ENCODE measurements at places on chromosomes 7 and 10.

GRCh38 chr7:22647451-22648257 lies 79.3 kb upstream of the IL6 start:
- no peak for DNase-seq

DNA sequence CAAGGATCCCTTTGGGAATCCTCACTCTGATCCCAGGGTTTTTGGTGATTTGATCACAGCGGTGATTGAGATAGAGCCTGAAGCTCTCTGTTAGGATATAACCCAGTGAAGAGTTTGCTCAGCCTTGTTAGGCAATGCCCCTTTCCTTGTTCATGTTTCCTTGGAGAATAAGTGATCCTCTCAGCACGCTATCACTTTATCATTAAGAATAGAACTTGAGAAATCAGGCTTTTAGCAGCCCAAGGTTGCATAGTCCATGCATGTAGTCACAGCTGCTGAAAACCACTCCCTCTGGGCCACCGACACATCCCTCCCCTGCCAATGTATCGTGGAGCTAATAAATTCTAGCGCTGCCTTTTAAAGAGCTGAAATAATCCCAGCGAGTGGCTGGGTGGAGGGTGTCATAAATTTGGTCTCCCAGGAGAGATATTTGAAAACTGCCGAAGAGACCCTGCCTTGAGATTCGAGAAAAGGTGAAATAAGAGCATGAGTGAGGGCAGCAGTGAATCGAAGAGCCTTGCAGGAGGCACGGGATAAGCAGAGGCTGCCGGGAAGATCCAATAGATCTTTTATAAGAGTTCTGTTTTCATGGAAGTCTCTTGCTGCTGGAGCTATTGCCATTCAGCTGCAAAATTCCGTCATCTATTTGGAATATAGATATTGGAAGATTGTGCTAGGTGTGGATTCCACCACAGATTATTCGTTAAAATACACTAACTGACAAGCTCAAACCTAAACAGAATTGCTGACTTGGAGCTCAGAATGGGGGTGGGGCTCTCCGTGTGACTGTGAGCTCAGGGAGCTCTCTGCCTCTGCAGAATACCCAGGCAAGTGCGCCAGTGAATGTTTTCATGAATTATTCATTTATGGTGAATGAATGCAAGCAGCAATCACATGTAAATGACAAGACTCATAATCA lies 249.8 kb downstream of the TRIL start:
- DNase-seq = no peak

- DNase-seq = no peak
These were observed 255.8 kb upstream of the MYO3A start for GRCh38 chr10:25678220-25678619.

DNA sequence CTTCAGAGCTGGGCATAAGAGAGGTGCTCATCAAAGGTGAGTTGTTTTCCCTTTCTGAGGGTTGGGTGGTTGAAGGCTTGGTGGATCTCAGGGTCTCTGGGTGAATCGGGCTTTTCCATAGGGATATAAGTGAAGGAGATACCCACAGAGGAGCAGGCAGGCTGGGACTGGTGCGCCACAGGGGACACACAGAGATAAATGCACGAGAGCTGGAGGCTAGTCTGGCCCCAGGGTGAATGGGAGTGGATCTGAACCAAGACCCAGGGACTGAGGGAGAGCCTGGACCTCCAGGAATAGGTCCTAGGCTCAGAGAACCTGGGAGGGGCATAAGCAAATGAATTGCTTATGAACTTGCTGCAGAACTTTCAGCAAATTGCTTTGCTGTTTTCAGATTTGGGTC lies 61.5 kb downstream of the LRRC18 start:
- DNase-seq = no peak

- no peak for DNase-seq
These were observed 52.4 kb downstream of the CHCHD3 start for GRCh38 chr7:133029463-133029862.

- no peak for DNase-seq
These were observed 25.7 kb upstream of the FAM107B start for GRCh38 chr10:14800397-14800796.

- no peak for DNase-seq
These were observed 16.4 kb downstream of the FRMPD2 start for GRCh38 chr10:48258105-48258504.

DNA sequence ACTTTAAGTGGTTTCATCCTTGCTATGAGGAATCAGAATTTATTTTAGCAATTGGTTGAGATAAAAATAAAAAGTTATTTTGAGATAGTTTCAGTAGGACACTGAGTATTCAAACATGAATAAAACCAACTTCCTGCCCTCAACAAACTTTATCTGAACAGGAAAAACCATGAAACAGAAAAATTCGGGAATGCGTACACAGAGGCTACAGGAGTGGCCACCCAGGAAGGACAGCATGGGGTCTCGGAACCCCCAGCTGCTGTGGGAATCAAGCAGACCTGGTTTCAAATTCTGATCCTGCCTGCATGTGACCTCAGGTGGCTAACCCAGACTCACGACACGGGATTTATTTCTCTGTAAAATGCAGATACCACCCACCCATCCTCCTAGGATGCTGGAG lies 49.0 kb upstream of the GRID1 start:
- DNase-seq = no peak

- no peak for DNase-seq
These were observed 15.1 kb downstream of the ITGA8 start for GRCh38 chr10:15704581-15704968.

DNA sequence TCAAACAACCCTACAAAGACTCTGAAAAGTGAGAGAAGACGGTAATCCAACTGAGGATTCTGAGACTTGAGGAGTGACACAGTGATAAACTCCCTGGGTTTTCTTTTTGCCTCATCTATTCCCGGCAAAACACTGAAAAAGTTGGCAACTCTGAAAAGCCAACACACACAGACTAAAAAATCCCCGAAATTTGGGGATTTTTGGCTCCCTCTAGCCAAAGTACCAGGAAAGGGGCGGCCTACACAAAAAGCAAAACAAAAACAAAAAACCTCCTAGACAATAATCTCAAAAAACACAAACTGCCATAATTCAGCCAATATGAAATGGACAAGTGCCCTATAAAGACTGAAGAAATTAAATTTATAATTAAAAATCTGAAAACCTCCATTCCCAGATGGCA lies 161.4 kb downstream of the ATE1 start:
- DNase-seq = no peak

GRCh38 chr10:32180390-32181280 lies 124.4 kb upstream of the KIF5B start:
- DNase-seq = no peak

DNA sequence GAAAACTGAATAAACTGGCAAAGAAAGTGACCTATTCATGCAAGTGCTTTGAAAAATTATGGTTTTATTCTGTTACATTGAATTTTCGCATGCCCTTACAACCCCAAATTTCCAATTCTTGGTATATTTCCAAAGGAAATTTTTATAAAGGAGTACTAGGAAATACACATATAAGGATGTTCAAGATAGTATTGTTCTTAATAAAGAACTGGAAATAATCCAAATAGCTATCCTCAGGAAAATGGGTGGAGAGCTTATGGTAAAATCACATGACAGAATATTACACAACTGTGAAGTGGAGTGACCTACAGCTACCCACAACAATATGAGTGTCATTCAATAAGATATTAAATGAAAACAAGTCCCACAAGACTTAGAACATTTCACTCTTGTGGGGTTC lies 138.9 kb upstream of the BMPER start:
- no peak for DNase-seq

DNA sequence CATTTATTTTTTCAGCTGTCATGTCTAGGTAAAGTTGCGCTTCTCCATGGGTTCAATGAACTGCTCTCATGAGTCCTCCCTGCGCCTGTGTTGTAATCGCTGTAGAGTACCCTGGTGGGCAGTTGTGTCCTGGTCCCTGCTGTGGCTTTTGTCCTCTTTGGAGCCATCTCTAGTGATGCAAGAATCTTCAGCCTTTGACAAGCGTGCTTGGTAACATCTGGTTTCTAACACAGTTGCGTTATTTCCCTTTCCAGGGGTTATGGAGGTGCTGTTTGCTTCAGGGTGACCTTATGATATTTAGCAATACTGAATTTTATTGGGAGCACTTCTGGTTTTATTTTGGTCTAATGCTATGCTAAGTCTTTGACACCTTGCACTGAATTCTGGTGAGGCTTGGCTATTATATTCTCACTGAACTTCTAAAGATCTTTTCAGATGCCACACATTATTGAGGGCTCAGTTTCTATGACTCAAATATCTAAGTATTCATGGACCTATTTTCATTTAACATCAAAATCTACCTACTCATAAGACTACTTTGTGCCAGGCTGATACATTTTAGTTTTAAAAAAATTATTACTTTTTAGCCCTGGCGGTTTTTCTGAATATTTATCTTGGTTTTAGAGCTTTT lies 88.6 kb downstream of the FANK1 start:
- no peak for DNase-seq

Data from HCT116 (cell line).